Epithelial cell of umbilical artery (primary cell): ENCODE measurements at places on chromosomes 11 and 22. TPM values are rescaled to one million over a fixed set of nuclear protein-coding genes. Genes with fewer than 3 reads are reported as not detected.

PLEKHB1 gene
- 0.61 TPM in 1 of 2 replicates, not detected in the other for total RNA-seq

DGKZ gene
- 48.1 and 57.8 TPM in 2 replicates for total RNA-seq

PNPLA5 gene
- total RNA-seq, result not detected in 2 replicates

HEPN1 gene
- total RNA-seq, result 0.46 TPM in 1 of 2 replicates, not detected in the other

MRGPRX4 gene
- not detected in 2 replicates for total RNA-seq

DDTL gene
- 0.65 TPM in 1 of 2 replicates, not detected in the other for total RNA-seq

GAL gene
- total RNA-seq, result 1.5 and 2.3 TPM in 2 replicates

BARX2 gene
- total RNA-seq, result not detected in 2 replicates

POTEH gene
- not detected in 2 replicates for total RNA-seq
